ENCODE measurements at places on chromosomes 2 and 18.

DNA sequence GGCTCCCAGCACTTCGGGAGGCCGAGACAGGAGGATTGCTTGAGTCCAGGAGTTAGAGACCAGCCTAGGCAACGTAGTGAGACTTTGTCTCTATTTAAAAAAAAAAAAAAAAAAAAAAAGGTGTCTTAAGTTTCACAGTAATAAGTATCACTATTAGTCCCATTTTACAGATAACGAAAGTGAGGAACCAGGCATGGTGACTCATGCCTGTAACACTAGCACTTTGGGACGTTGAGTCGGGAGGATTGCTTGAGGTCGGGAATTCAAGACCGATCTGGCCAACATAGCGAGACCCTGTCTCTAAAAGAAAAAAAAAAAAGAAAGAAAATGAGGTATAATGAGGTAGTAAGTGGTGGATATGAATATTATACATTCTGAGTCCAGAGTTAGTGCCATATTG is 2.5 kb downstream of the KCNJ13 start:
- no peak for DNase-seq

DNA sequence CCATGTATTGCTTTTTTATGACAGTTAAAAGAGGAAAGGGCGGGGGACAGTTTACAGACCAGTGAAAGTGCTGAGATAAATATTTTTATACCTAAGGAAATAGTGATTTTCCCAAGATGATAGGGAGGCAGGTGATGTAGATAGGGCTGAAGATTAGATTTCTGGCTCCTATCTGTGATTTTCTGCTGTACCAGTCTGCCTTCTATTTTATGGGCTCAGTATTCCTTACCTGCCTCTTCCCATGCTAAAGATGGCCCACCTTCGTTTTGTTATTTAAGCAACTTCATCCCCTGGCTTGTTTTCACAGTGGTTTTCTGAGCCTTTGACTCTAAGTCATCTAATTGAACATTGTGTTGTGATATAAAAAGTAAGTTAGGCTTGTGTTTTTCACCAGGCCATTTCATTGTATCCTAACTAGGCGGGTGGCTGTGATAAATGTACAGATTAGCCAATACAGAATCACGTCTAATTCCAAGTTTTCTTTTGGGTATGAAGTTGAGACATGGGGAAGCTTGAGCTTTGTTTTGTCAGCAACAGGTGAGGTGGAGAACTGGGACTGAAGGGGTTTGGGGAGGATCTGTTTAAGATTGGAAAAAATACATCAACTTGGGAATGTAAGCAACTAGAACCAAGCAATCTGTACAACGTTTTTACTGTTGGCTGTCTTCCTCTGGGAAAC is 5.2 kb downstream of the RPL37A start:
- DNase-seq = no peak

DNA sequence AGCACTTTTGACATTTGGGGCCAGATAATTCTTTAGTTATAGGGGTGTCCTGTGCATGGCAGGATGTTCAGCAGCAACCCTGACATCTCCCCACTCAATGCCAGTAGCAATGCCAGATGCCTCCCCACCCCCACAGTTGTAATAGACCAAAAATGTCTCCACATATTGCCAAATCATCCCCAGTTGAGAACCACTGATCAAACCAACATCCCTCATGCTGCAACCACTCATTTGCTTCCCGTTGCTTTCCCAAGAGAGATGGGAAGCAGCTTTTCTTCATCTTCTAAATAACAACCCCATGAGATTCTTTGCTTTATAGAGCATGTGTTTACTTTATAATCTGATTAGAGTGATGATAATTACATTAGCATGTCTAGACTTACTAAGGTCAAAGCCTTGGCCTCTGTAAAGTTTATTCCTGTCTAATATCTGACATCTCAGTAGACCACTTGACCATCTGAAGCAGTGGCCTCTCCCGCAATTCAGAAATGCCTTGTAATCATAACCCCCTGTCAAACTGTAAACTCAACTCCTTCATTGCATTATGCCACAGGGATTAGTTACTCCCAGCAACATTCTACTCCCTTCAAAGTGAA is 28.7 kb upstream of the C1D start:
- no peak for DNase-seq

DNA sequence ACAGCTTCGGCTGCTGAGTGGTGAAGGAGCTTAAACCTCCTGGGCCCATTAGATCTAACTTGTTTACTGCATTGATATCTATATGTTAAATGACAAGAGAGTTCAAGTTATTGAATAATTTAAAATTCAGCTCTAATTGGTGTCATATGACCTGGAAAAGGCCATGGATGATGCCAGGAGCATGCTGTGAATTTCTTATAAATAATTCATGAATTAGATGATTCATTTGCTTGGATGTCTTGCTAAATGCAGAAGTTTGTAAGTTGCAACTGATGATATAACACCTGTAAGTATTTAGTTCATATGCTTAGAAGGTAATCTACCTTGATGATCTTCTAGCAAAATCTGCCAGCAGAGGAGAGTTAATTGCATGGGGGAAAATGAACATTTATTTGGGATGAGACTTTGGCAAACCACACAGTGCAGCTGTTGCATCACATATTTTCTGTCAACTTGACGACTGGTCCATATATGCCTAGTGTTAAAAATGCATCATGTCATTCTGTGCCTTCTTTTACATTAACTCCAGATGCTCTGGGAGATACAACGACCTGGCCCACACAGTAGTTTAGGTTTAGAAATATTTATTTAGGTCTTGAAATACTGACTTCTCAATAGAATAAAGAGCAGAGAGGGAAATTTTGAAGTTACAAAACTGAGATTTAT is 226.3 kb downstream of the KIAA1328 start:
- DNase-seq = no peak

GRCh38 chr2:27497288-27497627 is 619 bp downstream of the GCKR start:
- no peak for DNase-seq

DNA sequence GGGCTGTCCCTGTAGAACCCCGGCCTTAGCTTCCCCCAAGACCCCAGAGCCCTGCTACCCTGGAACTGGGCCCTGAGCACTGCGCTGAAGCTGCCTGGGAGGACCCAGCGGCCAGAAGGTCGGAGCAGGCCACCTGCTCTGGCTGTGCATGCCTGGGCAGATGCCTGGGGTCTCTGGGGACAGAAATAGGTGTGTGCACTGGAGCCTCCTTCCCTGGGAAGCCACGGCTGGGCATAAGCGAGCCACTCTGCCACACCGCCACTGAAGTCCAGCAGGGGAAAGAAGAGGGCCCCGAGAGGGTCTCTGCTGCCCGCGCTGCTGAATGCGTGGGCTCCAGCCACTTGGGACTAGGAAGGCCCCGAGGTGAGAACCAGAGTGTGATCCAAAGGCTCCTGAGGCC is 6.7 kb downstream of the GBX2 start:
- no peak for DNase-seq

DNA sequence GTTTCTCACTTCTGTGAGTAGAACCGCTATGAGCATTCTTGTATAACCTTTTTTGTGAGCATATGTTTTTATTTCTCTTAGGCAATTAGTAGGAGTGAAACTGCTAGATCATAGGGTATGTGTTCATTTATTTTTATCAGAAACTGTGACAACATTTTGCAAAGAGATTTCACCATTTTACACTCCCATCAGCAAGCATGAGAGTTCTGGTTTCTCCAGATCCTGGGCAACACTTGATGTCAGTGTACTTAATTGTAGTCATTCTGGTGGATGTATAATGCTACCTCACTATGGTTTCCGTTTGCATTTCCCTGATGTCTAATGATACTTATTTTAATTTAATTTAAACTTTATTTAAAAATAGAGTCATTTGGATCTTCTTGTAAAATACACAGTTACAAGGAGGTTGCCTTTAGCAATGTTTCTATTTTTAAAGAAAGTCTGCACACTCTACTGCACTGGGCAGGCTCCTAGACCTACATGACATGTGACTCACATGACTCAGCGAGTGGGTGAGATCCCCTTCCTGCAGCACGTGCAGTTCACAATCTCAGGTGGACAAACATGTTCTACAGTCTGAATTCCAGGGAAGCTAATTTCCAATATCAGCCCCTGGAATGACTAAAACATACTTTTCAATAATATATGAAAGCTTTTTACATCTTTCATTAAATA is 127.0 kb upstream of the BCL2L11 start:
- no peak for DNase-seq

DNA sequence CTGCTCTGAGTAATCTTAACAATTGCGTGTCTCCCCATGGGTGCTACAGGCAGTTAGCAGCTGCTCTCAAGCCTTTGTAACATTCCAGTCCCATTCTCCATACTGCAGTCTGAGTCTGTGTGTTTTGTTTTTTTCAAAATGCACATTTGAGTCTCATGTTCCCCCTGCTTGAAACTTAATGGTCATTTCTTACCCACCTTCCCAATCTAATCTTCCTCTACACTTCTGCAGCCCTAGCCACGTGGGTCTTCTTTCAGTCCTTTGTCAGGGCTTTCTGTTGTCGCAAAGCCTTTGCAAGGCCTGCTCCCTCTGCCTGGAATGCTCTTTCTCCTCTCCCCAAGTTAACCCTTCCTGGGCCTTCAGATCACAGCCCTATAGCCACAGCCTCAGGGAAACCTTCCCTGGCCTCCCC is 24.5 kb downstream of the ELAC1 start:
- DNase-seq = no peak

DNA sequence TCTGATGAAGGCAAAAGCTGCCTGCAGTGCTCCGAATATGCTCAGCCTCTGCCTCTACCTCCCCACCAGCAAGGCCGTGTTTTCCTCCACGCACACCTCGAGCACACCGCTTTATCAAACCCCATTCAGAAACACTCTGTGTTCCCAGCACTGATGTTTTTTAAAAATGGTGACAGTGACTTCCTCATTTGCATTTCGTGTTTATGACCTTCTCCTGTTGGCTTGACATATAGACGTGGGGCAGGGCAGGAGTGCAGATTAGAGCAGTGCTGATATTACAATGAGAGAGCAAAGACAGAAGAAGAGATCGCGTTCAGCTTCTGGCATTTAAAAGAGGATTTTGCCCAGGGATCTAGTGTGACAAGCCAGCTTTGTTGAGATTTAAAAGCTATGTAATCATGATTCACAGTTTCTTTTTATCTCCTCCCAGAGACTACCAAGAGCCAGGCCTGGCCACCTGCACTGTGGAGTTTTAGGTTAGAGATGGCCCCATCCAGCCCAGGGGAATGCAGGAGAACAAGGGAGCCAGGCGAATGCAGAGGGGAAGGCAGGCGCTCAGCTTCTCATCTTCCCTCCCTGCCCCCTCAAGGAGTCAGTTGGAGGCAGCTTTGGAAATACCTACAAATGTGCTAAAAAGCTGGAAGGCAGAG is 61.5 kb upstream of the NEDD4L start:
- DNase-seq = no peak

- no peak for DNase-seq
These were observed 151.3 kb upstream of the SERPINE2 start for GRCh38 chr2:224190234-224190935.

GRCh38 chr2:47896450-47896968 is 9.8 kb downstream of the FBXO11 start:
- no peak for DNase-seq

GRCh38 chr2:144180131-144180530 is 339.8 kb downstream of the ZEB2 start:
- DNase-seq = no peak

GRCh38 chr2:39246382-39246980 is 2.7 kb upstream of the CDKL4 start:
- DNase-seq = no peak

DNA sequence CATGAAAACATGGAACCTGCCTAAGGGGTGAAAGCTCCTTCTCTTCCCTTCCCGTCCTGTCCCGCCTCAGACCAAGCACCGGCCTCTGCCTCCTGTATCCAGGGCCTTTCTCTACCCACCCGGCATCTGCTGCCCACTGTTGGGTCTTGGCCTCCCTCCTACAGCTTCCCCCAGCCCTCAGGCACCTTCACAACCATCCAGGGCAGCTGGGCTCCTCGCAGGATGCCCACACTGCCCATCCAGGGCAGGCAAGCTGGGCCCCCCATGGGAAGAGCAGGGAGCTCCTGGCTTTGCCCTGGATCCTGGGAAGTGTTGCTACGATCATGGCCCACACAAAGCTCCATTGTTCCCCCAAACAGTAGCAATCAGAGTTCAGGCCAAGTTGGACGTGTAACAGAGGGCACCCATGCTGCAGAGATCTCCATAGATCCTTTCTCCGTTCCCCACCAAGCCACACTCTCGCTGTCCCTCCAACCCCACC is 206.6 kb downstream of the NDUFA10 start:
- no peak for DNase-seq

GRCh38 chr2:7480431-7480830 is 563.2 kb downstream of the RNF144A start:
- peak; percentile 36 for DNase-seq

GRCh38 chr2:23404426-23404825 is 19.4 kb downstream of the KLHL29 start:
- DNase-seq = peak; percentile 71

GRCh38 chr2:118473241-118473640 is 374.2 kb downstream of the EN1 start:
- DNase-seq = peak; percentile 43

DNA sequence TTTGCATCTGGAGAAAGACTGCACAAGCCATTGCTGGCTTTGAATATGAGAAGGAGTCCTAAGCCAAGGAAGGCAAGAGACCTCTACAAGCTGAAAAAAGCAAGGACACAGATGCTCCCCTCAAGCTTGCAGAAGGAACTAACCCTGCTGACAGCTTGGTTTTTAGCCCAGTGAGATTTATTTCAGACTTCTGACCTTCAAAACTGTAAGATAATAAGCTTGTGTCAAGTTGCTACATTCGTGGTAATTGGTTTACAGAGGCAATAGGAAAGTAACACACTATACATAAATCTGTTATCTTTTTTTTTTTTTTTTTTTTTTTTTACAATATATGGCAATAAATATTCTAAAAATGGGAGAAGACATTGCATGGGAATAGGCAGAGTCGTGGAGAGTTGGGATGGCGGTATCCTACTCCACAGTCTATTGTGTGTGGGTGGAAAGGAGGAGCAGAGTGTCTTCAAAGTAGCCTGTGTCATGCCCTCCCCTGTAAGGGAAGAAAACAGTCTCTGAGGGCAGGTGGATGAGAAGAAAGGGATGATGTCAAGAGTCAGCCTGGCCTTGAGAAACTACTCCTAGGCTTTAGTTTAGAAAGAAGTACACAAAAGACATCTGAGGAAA is 196.9 kb downstream of the THSD7B start:
- DNase-seq = no peak

Data from GM23248 (cell line).